ENCODE measurements at places on chromosomes 16 and 17.

GRCh38 chr17:50653738-50654137 is 19.1 kb downstream of the ABCC3 start:
- no peak for DNase-seq

GRCh38 chr16:12898551-12898950 is 2.8 kb upstream of the SHISA9 start:
- DNase-seq = no peak

DNA sequence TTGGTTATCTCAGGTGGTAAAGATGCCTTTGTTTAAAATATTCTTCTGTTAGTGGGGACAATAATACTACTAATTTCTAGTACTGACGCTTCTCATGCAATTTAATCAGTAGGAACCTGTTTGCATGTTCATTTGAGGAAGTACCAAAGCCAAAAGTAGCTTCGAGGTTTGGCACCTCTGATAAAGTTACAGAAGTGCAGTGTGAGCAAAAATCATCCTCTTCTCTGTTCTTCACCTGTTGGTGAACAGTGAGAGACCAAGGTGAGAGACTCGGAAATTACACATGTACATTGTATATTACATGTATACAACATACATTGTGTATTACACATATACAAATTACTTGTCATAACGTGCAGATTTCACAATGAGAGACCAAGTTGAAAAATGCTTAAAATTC is 404.6 kb downstream of the MAF start:
- DNase-seq = no peak

GRCh38 chr17:50589095-50589705 is 28.7 kb downstream of the CACNA1G start:
- DNase-seq = peak; percentile 24

DNA sequence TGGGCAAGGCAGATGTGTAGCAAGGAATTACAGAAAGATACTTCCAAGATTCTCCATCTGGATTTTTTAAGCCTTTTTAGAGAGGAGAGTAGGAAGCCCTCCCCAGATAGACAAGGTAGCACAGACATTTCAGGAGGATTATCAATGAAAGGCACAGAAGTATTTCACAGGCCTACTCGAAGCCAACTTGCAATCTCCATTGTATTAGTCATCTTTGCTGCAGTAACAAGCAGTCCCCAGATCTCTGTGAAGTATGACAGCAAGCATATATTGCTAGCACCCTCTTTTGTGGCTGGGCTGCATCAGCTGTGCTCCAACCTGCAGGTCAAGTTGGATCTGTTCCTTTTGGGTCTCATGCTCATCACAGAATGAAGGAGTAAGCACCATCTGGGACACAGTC is 101.6 kb downstream of the MAF start:
- no peak for DNase-seq

DNA sequence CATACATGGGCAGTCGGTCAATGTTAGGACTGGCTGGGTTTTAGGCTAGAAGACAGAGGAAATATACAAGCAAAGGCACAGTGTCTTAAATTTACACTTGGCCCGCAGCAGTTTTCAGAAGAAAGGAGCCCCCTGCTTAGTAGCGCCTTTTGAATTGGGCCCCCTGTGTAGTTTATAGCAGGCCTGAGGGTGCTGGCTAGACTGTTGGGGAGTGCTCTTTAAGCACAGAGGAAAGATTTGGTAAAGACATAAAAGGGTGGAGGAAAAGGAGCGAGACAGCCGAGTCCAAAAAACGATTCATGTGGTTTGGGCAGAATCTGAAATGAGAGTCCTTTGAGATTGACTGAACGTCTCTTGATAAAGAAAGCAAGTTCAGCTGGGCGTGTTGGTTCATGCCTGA is 10.6 kb downstream of the RMI2 start:
- DNase-seq = no peak

DNA sequence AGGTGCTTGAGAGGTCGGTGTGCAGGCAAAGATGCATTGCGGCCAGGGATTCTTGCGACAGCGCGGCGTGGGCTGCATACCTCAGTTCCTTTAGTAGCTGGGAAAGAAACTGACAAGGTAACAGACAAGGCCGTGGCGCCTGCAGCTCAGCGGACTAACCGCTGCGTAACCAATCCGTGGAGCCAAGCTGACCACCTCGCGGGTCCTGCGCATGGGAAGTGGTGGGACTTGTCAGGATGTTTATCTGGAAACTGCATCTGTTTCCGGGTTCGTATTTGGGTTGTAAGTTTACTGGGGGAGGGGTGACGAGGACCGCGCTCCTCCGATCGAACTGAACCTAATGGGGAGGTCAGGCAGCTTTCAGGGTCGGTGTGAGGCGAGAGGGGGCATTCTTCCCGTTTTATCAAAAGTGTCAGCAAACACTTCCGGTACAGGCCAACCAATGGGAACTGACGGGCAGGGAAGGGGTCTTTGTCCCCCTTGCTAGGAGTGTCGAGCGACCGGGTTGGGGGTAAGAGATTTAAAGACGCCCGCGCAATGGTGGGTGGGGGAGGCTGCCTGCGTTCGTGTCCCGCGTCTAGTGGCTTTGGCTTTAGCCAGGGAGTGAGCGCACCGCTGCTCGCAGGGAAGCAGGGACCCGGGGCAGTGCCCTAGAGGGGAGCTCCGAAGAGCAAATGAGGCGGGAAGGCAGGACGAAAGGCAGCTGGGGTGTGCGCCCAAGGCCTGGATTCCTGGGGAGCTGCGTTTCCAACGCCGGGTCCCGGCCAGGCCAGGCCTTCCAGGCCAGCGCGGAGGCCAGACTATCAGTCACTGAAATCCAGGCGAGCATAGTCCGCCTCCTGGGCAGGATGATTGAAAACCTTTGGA is 7.0 kb downstream of the IRX6 start:
- DNase-seq = no peak

DNA sequence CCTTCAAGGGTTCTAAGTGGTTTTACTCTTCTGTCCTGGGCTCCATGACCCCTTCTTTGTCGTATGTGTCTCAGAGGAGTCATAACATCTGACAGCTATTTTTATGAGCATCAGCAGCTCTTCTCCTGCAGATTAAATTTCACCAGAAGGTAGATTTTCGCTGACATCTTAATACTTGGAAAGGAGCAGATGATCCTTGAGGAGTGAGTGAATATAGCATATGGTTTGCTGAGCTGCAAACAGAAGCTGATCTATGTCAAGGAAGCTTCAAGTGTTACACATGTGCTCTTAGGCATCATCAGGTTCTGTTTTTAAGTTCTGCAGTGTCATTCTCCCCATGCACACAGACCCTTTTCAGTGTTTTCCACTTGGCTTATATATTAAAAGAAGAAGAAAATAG is 49.2 kb upstream of the MYH2 start:
- no peak for DNase-seq

- DNase-seq = no peak
Observed at GRCh38 chr17:45441526-45442310, 9.0 kb upstream of the ARHGAP27 start.

- DNase-seq = no peak
Observed at GRCh38 chr17:82235056-82235774, 6.4 kb downstream of the SLC16A3 start.

DNA sequence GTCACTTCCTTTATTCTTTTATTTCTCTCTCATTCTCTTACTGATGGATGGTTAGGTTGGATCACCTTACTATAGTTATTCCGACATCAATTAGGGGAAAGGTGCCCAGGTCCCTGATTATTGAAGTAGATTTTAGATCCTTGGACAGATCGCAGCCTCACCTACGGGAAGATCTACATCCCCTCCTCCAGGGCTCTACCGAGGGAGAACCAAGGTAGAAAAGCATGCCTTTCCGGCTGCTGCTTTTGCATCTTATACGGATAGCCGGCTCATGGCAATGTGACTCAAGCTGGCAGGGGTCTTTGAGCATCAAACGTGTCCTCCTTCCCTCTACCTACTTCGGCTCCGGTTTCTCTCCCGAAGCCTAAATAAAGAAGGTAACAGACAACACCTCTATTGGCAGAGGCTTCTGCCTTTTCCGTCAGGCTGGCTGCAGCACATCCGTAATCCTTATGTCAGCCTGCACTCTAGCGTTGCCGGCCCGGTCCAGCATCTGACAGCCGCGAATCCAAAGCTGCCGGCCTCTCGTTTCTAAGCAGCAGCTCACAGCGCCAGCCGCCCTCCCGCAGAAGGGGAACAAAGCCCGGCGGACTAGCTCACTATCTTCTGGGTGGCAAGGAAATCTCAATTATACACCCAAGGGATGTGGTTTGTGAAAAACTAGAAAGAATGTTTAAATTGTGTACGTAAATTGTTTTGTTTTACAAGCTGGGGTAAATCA is 46.9 kb downstream of the IRX6 start:
- peak; percentile 35 for DNase-seq

DNA sequence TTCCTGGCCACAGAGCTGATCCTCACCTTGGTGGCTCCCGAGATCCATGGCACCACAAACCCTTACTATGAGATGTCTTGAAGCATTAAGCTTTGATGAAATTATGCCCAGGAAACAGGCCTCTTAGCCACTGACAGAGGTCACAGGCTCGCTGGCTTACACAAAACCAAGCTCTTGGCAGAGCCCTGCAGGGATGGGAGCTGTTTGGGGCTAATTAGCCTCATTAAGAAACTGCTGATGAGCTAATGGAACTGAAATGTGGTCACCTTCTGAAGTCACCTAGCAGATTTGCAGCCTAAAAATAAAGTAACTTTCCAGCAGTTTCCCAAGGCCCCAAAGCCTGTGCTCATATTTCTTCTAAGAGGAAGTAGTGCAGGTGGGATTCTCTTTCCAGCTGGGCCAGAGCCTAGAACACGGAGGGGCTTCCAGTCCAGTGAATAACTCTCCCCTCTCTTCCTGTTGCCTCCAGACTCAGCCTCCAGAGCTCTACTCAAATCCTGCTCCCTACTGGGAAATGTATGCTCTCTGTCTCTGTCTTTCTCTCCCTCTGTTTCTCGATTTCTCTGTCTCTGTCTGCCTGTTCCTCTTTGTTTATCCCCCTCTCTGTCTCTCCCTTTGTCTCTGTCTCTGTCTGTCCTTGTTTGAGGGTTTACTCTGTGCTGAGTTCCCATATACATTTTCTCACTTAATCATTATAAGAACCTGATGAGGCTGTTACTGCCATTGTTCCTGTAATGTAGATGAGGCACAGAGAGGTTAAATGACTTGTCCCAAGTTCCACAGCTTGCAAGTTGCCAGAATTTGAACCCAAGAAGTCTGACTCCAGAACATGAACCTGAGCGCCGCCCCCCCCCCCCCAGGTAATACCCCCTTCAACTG is 338.9 kb downstream of the CA10 start:
- no peak for DNase-seq

Data from astrocyte of the spinal cord (primary cell).